H4 (cell line): ENCODE measurements at places on chromosomes 5 and 9. TPM values are rescaled to one million over a fixed set of nuclear protein-coding genes. Genes with fewer than 3 reads are reported as not detected.

STPG3 gene
- not detected in 2 replicates for total RNA-seq

AHRR gene
- 10.8 and 12.9 TPM in 2 replicates for total RNA-seq

EIF4E1B gene
- total RNA-seq, result not detected in 2 replicates

ADAMTS2 gene
- 0.21 and 1.2 TPM in 2 replicates for total RNA-seq

CCDC192 gene
- total RNA-seq, result not detected in 2 replicates

LSM11 gene
- total RNA-seq, result 2.0 and 2.4 TPM in 2 replicates

ZNF462 gene
- total RNA-seq, result 6.5 and 8.2 TPM in 2 replicates

GADD45G gene
- total RNA-seq, result 0.52 and 1.3 TPM in 2 replicates

SPINK7 gene
- total RNA-seq, result not detected in 2 replicates

CDH9 gene
- not detected in 2 replicates for total RNA-seq

DBH gene
- total RNA-seq, result not detected in 2 replicates

KIF12 gene
- total RNA-seq, result not detected in 2 replicates

GRCh38 chr5:157372472-157372822 lies 87.6 kb upstream of the NIPAL4 start:
- no peak for DNase-seq

DNA sequence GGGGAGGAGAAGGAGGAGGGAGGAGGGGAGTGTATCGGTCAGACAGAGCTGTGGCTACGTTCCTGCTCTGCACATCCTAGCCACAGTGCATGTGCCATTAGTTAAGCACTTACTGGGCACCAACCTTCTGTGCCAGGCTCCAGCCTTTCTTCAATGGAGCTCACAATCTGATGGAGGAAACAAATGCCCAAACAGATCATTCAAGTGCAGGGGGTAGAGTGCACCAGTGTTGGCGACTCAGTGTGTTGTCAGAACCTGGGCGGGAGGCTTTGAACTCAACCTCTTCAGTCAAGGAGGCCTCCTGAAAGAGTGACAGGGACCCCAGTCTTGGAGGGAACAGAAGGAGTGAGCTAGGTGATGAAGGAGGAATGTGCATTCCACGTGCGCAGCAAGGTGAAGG lies 51.9 kb upstream of the SHB start:
- no peak for DNase-seq

DNA sequence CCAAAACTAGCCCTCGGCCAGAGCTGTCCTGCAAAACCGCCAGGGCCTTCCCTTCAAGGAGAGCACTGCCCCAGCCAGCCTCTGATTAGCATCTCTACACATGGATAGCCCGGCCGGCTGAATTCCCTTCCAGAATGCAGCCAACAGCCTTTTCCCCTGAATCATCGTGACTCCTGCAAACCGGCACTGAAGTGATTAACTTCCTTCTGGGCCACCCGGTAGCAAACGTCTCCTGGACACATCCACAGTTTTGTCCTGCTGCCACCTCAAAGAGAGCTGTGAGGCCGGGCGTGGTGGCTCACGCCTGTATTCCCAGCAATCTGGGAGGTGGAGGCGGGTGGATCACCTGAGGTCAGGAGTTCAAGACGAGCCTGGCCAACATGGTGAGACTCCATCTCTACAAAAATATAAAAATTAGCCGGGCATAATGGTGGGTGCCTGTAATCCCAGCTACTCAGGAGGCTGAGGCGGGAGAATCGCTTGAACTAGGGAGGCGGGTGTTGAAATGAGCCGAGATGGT lies 21.1 kb upstream of the EEIG1 start:
- peak; percentile 83 for DNase-seq

GRCh38 chr9:115925424-115925823 lies 228.2 kb upstream of the PAPPA start:
- no peak for DNase-seq

GRCh38 chr5:108481355-108481931 lies 99.5 kb upstream of the FBXL17 start:
- DNase-seq, result peak; percentile 41

GRCh38 chr5:93611976-93612854 lies 29.2 kb downstream of the NR2F1 start:
- no peak for DNase-seq

DNA sequence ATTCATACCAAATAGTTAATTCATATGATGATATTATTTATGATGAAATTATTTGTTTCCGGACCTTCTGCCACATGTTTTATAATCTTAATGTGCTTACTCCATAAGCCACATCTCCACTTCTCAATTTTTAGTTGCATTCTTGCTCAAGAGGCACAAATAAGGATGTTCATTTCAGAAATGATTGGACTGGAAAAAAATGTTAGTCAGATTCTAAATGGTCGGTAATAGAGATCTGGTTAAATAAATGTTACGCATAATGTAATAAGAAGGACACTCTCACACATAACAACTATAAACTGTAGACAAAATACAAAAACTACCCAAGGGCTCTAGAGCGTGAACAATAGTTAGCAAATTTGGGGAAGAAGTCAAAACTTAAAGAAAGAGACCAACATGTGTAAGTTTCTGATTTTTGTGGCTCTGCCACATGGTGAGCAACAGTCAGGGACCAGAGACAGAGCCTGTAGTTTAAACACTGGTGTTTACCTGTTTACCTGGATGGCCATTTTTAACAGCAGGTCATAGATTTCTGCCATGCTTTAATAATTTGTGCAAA lies 554.3 kb upstream of the CLINT1 start:
- DNase-seq, result no peak

DNA sequence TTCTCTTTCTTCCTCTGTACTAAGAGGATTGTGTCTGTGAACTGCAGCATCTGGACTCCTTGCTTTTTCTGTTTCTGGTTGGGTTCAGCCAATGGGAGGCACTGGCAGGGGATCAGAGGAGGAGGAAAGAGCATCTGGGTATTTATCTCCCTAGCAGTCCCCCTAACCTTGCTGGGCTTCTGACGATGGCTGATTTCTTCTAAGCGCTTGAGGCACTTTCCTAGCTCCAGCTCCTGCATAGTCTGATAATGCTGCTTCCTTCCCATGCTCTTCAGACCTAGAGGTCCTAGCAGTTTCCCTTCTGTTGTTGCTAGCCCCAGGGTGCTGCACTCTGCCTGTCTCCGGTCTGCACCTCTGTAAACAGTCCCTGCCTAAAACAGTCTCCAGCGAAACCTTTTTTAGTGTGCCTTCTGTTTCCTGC lies 225.1 kb downstream of the PDZD2 start:
- DNase-seq, result no peak

GRCh38 chr9:81538890-81539289 lies 150.5 kb downstream of the TLE1 start:
- no peak for DNase-seq

DNA sequence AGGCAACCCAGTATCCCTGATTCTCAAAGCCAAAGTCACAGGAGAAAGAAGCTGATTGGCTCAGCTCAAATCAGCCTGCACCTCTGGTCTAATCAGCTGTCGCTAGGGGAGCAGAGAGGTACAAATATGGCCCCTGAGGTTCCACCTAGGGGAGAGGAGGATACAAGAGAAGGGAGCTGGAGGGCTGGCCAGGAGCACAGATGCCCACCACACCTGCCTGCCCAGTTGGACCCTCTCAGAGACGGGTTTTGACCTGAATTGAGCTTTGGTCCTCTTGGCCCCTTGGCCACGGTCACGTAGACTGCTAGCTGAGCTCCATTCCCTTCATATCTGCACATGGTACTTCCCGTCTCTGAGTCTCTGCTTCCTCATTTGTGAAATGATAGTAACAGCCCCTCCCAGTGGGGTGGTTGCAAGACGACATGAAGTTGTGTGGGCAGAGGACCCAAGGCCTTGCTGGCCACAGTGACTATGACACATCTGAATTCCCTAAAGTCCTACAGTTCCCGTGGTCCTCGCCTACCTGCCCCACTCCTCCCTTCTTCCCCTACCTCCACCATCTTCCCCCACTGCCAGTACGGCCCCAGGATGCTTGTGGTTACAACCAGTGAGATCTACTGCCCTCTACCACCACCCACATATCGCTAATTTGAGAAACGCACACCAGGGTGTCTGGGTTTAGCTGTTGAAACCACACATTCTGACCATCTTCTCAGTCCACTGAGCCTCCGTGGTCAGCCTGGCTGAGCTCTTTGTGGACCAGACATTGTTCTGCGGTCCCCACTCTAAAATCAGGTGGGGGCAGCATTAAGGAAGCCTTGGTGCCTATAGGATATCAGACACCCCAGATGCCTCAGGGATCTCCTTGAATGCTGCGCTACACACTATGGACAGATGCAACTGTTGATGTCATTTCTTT lies 60.3 kb upstream of the NEK6 start:
- DNase-seq, result no peak

- peak; percentile 28 for DNase-seq
Measured at GRCh38 chr5:56950626-56951125, 1.2 kb downstream of the MIER3 start.

DNA sequence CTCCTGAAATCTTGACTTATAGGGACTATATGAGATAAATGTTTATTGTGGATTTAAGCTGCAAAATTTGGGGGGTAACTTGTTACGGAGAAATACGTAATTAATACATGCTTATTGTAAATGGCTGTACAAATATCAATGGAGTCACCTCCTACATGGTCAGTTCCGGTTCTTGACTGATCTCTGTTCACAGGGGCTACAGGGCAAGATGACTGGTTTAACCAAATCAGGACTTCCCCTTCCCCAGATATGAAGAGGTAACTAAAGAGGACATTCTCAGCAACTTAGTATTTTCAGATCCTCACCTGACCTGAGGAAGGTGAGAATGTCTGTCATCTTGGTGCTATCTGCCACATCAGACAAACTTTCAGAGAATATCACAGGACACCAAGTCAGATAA lies 54.7 kb downstream of the PTCD2 start:
- no peak for DNase-seq

DNA sequence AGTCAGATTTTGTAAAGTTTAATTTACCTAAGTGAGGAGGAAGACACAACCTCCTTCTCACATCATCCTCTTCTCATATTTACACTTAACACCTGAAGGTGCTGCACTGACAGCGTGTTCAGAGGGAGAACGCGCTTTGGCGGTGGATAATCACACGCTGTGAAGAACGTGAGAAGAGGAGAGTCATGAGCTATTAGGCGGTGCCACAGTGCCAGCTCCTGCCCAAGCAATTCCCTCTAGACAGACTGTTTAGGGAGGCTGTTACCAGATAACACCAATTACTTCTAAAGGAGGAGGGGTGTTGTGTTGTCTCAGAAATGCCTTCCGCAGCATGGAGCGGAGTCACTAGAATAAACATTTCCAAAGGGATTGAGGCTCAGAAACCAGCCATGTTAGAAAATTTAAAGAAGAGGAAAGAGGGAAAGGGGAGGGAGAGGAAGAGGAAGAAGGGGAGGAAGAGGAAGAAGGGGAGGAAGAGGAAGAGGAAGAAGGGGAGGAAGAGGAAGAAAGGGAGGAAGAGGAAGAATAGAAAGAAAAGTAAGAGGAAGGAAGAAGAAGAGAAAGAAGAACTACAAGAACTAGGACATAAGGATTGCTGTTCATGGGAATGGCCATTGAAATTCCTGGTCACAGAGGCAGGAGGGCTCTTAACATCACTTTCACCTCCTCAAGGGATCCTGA lies 37.3 kb upstream of the WWC1 start:
- DNase-seq, result no peak

DNA sequence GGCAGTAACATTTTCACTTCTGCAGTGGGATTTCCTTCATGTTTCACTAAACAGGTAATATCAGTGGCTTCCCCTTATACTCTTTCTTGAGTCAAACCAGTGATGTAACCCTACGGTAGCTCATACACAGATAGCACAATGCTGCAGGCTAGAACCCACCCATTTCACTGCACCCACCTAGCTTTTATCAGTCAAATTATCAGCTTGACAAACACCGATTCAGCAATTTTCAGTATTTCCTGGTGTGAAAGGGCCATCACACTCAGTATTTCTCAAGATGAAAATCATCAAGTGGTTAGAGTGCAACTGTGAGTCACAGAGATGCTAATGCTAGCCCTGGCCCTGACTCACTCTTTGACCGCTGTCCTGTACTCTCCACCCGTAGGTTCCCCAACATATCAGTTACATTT lies 242.3 kb upstream of the PTGER4 start:
- DNase-seq, result peak; percentile 64

- DNase-seq, result no peak
Measured at GRCh38 chr5:168299372-168299771, 7.9 kb downstream of the WWC1 start.

GRCh38 chr9:33255471-33255870 lies 9.0 kb downstream of the BAG1 start:
- no peak for DNase-seq

DNA sequence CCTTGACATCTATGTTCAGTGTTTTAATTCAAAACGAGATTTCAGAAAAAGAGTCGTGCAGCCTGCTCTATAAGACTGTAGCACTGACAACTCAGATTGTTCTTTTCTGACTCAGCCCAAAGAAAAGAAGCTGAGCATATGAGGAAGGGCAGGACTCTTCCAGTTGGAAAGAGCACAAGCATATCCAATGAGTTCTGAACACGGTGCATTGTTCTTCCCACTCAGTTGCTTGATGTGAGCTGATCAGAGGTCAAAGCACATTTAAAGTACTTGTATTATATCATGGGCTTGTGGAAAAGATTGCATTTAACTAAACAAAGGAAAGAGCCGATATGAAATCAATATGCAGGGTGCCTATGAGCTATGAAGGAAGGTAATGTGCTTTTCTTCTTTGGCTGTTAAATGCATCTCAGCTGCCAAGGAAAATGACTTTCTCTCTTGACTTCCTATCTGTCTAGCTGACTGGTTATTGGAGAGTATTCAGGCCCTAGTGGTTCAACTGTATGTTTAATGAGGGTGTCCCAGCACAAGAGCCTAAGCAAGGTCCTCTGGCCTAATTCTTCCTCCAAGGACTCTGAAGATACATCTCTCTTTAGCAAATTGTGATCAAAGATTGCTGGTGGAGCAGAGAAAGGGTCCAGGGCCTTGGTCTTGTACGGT lies 226.6 kb upstream of the PPP1R2B start:
- no peak for DNase-seq

GRCh38 chr5:54470128-54470527 lies 14.6 kb downstream of the HSPB3 start:
- no peak for DNase-seq

DNA sequence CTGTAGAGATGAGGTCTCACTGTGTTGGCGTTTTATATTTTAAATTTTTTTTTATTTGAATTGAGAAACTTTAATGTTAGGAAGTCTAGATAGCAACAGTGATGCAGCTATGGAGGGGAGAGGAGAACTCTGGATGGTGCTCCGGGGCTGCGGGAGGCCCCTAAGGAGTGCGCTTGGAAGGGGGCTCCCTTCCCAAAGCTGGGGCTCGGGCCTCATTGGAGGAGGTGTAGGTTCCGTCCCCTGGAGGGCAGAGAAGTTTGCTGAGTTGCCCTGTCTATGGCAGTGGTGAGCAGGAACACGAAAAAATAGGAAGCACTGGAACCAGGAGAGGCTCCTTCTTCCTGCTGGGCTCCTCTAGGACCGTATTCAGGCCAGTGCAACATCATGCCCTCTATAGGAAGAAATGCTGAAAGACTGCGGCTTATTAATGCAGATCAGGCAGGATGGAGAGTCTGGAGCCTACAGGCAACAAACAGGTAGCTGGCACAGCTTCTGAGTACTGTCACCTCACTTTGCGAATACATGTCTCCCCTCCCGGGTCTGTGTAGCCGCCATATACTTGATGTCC lies 16.1 kb downstream of the AHRR start:
- DNase-seq, result peak; percentile 60
